ENCODE measurements at places on chromosomes 4 and X.
A peak's percentile ranks its signal among the peaks of the same experiment; 100 is the strongest.

DNA sequence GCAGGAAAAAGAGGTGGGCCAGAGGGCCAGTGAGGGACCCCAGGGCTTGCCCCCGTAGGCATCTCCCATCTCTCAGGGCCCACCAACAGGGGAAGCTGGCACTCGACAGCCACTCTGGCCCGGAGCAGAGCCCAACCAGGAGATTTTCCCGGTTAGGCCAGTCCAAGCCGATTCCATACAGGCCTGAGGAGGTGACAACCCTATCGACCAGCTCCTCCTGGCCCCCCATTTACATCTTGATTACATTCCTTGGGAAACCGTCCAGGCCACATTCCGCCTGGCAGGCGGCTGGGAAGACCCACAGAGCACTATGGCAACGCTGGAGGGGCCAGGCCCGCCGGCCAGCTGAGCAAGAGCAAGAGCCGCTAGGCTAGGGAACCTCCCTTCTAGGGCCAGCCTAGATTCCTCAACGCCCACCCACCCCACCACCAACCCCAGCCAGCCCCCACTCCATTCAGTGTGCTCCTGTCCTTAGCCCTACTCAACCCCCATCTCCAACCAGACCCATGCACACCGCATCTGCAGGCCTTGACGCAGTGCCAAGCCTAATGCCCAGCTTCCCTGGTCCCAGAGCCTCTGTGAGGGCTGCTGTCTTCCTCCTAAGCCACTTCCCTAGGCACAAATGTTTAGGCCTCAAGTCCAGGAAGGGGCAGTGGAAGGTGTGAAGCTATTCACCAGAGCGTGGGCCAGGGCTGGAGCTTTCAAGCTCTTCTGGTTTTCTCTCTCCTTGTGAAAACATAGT lies 161.2 kb downstream of the EFNB1 start:
- peak overlapping the region; percentile 72 for H3K27ac ChIP-seq
- no peaks in the 10 kb centered on the region for H3K4me1 ChIP-seq
- DNase-seq, result no peak
- H3K27me3 ChIP-seq, result no peaks in the 10 kb centered on the region

DNA sequence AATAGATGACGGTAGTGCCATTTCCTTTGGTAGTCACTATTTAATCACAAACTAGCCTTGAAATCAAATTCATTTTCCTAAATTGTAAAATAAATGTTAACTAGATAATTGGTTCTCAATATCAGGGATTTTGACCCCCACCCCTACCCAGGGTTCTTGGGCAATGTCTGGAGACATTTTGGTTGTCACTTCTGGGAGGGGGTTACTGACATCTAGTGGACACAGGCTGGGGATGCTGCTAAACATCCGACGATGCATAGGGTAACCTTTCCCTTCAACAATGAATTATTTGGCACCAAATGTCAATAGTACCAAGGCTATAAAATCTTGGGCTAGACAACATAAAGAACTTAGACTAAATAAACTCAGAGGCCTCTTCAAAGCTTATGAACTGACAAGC lies 285.8 kb upstream of the TRPC5 start:
- H3K27ac ChIP-seq, result no peak overlapping the region
- H3K27me3 ChIP-seq, result no peaks in the 10 kb centered on the region
- DNase-seq, result no peak
- no peaks in the 10 kb centered on the region for H3K4me1 ChIP-seq

GRCh38 chr4:172750910-172751309 lies 417.7 kb upstream of the GALNT7 start:
- no peaks in the 10 kb centered on the region for H3K4me1 ChIP-seq
- H3K27me3 ChIP-seq, result no peaks in the 10 kb centered on the region
- no peaks in the 10 kb centered on the region for H3K36me3 ChIP-seq
- no peak for DNase-seq
- no peak overlapping the region for H3K4me3 ChIP-seq

DNA sequence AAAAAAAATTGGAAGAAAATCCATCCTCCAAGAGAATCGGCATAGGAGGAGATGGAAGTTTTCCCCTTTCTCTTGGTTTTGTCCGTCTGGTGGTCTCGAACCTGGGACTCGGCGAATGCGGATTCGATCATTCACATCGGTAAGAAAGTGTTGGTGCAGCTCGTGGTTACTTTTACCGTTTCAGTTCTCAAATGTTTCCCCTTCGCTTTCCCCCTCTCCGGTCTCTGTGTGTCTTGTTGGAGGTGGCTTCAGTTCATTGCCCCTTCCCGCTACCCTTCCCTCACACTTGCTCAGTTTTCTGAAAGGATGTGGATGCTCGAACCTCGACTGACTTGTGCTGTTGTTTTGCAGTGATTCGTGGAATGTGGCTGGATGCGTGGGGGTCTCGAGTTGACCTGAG lies 840 bp downstream of the GRID2 start:
- H3K27ac ChIP-seq, result no peak overlapping the region
- H3K27me3 ChIP-seq, result peaks cover 6% of the 10 kb centered on the region
- no peaks in the 10 kb centered on the region for H3K36me3 ChIP-seq
- peak overlapping the region; percentile 34 for H3K4me3 ChIP-seq
- DNase-seq, result no peak

- no peak overlapping the region for H3K4me3 ChIP-seq
- no peaks in the 10 kb centered on the region for H3K27me3 ChIP-seq
- H3K36me3 ChIP-seq, result no peaks in the 10 kb centered on the region
- H3K4me1 ChIP-seq, result no peaks in the 10 kb centered on the region
- H3K27ac ChIP-seq, result no peak overlapping the region
Observed at GRCh38 chrX:27057883-27058282, 405.3 kb downstream of the PPP4R3C start.

DNA sequence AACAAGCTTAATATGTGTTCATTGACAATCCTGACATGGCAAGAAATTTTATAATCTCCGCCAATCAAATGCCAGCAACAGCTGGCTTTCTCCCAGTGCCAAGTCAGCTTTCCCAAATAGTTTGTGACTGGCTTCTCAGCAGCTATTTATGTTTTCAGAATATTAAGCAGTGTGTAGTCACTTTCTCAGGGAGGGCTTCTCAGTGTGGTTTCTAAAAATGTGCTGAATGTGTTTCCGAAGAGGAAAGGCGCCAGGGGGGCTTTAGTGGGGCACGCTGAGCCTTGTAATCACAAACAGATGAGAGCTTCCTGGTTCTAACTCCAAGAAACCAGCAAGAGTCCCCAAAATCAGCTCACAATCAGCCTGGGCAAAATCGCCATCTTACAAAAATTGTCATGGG lies 258.7 kb upstream of the CPEB2 start:
- H3K36me3 ChIP-seq, result no peaks in the 10 kb centered on the region
- no peaks in the 10 kb centered on the region for H3K4me1 ChIP-seq
- DNase-seq, result no peak

DNA sequence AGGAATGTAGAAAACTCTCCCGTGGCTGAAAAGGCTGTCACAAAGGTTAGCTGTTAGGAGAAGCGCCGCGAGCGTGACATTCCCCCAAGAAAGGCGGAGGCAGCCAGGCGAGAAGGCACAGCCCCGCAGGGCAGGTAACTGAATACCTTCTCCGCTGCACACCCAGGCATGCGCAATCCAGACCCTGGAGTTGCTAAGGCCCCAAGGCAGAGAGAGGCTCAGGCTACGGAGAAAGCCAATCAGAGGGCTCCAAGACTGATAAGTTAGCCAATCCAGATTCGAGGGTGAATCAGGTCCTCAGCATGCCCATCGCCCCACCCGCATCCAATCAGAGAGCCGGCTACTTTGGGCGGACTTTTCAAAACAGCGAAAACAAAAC lies 485 bp upstream of the CCNG2 start:
- peaks cover 11% of the 10 kb centered on the region for H3K36me3 ChIP-seq
- peak; percentile 93 for DNase-seq
- peak overlapping the region; percentile 98 for H3K4me3 ChIP-seq
- H3K27me3 ChIP-seq, result no peaks in the 10 kb centered on the region
- H3K4me1 ChIP-seq, result no peaks in the 10 kb centered on the region

- H3K36me3 ChIP-seq, result peaks cover 14% of the 10 kb centered on the region
- H3K4me1 ChIP-seq, result peaks cover 4% of the 10 kb centered on the region
- peak overlapping the region; percentile 73 for H3K27ac ChIP-seq
- peak overlapping the region; percentile 56 for H3K4me3 ChIP-seq
Observed at GRCh38 chr4:87121341-87122065, 98.9 kb downstream of the KLHL8 start.

- H3K4me3 ChIP-seq, result peak overlapping the region; percentile 84
- H3K4me1 ChIP-seq, result peaks cover 2% of the 10 kb centered on the region
- no peaks in the 10 kb centered on the region for H3K27me3 ChIP-seq
Observed at GRCh38 chr4:123398853-123399626, 2.4 kb downstream of the SPRY1 start.

GRCh38 chrX:151981129-151981528 lies 6.7 kb upstream of the GABRE start:
- no peak for DNase-seq
- no peaks in the 10 kb centered on the region for H3K36me3 ChIP-seq
- no peaks in the 10 kb centered on the region for H3K27me3 ChIP-seq
- no peak overlapping the region for H3K27ac ChIP-seq
- no peaks in the 10 kb centered on the region for H3K4me1 ChIP-seq

DNA sequence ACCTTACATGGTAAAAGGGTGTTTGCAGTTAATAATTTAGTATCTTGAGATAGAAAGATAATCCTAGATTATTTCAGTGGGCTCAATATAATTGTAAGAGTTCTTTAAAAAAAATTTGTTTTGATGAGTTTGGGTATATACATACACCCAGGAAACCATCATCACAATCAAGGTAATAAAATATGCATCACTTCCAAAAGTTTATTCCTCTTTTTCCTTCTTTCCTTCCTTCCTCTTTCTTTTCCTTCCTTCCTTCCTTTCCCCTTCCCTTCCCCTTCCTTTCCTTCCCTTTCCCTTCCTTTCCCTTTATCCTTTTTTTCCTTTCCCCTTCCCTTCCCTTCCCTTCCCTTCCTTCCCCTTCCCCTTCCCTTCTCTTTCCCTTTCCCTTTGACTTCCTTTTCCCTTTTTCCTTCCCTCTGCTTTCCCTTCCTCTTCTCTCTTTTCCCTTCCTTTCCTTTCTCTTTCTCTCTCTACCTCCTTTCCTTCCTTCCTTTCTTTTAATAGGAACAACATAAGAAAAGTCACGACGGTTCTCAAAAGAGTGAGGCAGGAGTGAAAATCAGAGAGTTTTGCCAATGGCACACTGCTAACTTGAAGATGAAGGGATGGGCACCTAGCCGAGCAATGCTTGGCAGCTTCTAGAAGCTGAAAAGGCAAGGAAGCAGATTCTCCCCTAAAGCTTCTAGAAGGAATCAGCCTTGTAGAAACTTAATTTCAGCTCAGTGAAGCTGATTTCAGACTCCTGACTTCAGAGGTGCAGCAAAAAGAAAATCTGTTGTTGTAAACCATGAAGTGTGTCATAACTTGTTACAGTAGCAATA lies 2050.2 kb upstream of the AGA start:
- no peak overlapping the region for H3K4me3 ChIP-seq
- no peak for DNase-seq
- H3K27ac ChIP-seq, result no peak overlapping the region

GRCh38 chr4:159779716-159780115 lies 676.8 kb downstream of the RAPGEF2 start:
- no peak for DNase-seq
- H3K36me3 ChIP-seq, result no peaks in the 10 kb centered on the region
- no peak overlapping the region for H3K4me3 ChIP-seq
- H3K27me3 ChIP-seq, result no peaks in the 10 kb centered on the region
- H3K4me1 ChIP-seq, result no peaks in the 10 kb centered on the region
- H3K27ac ChIP-seq, result no peak overlapping the region

GRCh38 chrX:147646949-147647723 lies 264.6 kb upstream of the FMR1 start:
- H3K36me3 ChIP-seq, result no peaks in the 10 kb centered on the region
- no peak for DNase-seq
- H3K4me1 ChIP-seq, result no peaks in the 10 kb centered on the region
- H3K27me3 ChIP-seq, result no peaks in the 10 kb centered on the region
- no peak overlapping the region for H3K27ac ChIP-seq

- H3K4me1 ChIP-seq, result no peaks in the 10 kb centered on the region
- no peak overlapping the region for H3K4me3 ChIP-seq
- H3K27me3 ChIP-seq, result no peaks in the 10 kb centered on the region
- no peak overlapping the region for H3K27ac ChIP-seq
- DNase-seq, result no peak
- H3K36me3 ChIP-seq, result no peaks in the 10 kb centered on the region
Observed at GRCh38 chr4:76377911-76378310, 43.0 kb downstream of the CCDC158 start.

GRCh38 chrX:20427173-20427770 lies 160.6 kb upstream of the RPS6KA3 start:
- H3K27me3 ChIP-seq, result no peaks in the 10 kb centered on the region
- no peak for DNase-seq
- H3K36me3 ChIP-seq, result no peaks in the 10 kb centered on the region
- no peaks in the 10 kb centered on the region for H3K4me1 ChIP-seq
- no peak overlapping the region for H3K27ac ChIP-seq

- peaks cover 2% of the 10 kb centered on the region for H3K4me1 ChIP-seq
- H3K4me3 ChIP-seq, result no peak overlapping the region
- H3K36me3 ChIP-seq, result peaks cover 48% of the 10 kb centered on the region
- no peaks in the 10 kb centered on the region for H3K27me3 ChIP-seq
- H3K27ac ChIP-seq, result no peak overlapping the region
Observed at GRCh38 chr4:103091601-103092223, 7.9 kb downstream of the BDH2 start.

GRCh38 chrX:7170898-7171297 lies 22.9 kb upstream of the PUDP start:
- no peaks in the 10 kb centered on the region for H3K36me3 ChIP-seq
- H3K4me1 ChIP-seq, result no peaks in the 10 kb centered on the region
- no peaks in the 10 kb centered on the region for H3K27me3 ChIP-seq
- no peak overlapping the region for H3K27ac ChIP-seq

GRCh38 chr4:184150102-184150839 lies 67.4 kb downstream of the ENPP6 start:
- no peaks in the 10 kb centered on the region for H3K27me3 ChIP-seq
- no peaks in the 10 kb centered on the region for H3K4me1 ChIP-seq
- no peaks in the 10 kb centered on the region for H3K36me3 ChIP-seq

DNA sequence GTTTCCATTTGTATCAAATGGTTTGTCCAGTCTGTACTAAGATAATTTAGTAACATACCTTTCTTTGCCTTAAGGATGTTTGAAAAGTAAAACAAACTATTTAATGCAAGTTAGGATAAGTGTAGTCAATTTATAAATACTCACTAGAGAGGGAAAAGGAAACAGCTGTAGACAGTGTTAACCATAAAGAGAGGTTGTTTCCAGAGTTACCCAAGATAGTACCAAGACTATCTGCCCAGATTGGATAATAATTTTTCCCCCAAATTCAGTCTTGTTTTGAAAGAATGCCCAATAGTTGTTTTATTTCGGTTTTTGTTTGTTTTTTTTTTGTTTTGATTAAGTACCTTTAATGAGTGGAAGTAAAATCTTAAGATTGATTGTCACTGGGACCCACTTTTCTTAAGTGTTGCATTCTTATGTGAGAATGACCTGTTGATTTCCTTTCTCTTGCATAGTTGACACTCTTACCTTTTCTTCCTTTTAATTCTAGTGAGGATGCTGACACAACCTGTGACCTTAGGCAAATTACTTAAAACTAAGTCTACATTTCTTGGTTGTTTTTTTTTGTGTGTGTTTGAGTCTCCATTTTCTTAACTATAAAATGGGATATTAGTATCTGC lies 12.8 kb downstream of the AFF1 start:
- H3K4me1 ChIP-seq, result no peaks in the 10 kb centered on the region
- no peaks in the 10 kb centered on the region for H3K27me3 ChIP-seq
- no peak overlapping the region for H3K4me3 ChIP-seq

- H3K27ac ChIP-seq, result no peak overlapping the region
- no peaks in the 10 kb centered on the region for H3K36me3 ChIP-seq
- DNase-seq, result no peak
- no peaks in the 10 kb centered on the region for H3K27me3 ChIP-seq
- no peak overlapping the region for H3K4me3 ChIP-seq
Observed at GRCh38 chr4:9812501-9813340, 31.3 kb downstream of the DRD5 start.

GRCh38 chrX:155997436-155997835 lies at the start of gene IL9R:
Gene IL9R, plus strand, starts transcription at chrX:155997696. Its CDS starts 64 bp downstream, at chrX:155997760.
- H3K27me3 ChIP-seq, result no peaks in the 10 kb centered on the region
- H3K36me3 ChIP-seq, result no peaks in the 10 kb centered on the region
- H3K4me3 ChIP-seq, result no peak within 1 kb of the TSS
- no peaks in the 10 kb centered on the region for H3K4me1 ChIP-seq
- no peak within 1 kb of the TSS for H3K27ac ChIP-seq
- DNase-seq, result peak; percentile 40

Measured in ascending aorta (tissue), 2 donors.